ENCODE measurements at places on chromosomes 1 and 21.

DNA sequence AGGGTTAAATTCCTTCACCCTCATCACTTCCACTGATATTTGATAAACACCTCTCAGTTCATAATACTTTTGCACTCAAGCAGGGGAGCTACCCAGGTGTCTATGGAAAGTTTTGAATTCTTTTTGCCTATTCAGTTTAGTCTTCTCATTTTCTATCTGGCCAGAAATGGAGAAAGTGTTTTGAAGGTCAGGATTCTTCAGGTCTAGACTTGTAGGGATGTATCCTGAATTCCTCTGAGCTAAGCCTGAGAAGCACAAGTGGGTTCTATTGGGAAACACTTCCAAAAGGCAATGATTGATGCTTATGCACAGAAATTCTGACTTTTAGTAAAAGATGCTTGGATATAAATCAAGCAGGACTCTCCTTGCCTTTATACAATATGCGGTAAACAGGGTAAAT lies 217.8 kb upstream of the HOOK1 start:
- no peak for DNase-seq

GRCh38 chr1:209751627-209752231 lies 4.1 kb upstream of the TRAF3IP3 start:
- DNase-seq = no peak

GRCh38 chr1:107464827-107465226 lies 324.0 kb downstream of the NTNG1 start:
- DNase-seq = no peak

- peak; percentile 73 for DNase-seq
Measured at GRCh38 chr1:150974580-150975478, at the start of gene CERS2. Gene CERS2 (minus strand): TSS chr1:150974835. CDS start chr1:150969090, 5,745 bp downstream.

DNA sequence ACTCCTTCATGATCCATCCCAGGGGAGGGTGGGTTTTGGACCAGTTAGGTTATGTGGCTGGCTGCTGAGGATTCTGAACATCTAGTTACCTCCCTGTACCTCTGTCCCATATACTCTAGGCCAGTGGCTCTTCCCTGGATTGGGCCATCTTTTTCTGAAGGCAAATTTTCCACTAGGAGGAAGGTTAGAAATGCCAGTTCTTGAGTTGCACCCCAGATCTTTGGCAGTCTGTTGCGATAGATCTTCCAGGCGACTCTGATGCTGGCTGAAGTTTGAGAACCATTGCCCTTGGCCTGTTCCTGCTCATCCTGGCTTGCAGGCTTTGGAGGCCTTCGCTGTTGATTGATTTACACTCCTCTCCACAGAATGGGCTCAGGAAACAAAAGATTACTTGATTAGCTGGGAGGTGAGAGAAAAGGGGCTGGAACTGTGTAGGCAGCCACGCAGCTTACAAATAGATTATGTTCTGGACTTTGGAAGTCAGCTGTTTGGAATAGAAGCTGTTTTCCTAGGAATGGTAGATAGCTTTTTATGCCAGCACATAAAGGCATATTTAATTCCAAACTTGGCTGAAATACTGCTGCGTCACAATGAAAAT lies 110.1 kb downstream of the MRPS6 start:
- no peak for DNase-seq

- no peak for DNase-seq
Measured at GRCh38 chr1:156241926-156242325, at the start of gene BGLAP. Gene BGLAP (plus strand): TSS chr1:156242184. CDS start chr1:156242232, 48 bp downstream.

DNA sequence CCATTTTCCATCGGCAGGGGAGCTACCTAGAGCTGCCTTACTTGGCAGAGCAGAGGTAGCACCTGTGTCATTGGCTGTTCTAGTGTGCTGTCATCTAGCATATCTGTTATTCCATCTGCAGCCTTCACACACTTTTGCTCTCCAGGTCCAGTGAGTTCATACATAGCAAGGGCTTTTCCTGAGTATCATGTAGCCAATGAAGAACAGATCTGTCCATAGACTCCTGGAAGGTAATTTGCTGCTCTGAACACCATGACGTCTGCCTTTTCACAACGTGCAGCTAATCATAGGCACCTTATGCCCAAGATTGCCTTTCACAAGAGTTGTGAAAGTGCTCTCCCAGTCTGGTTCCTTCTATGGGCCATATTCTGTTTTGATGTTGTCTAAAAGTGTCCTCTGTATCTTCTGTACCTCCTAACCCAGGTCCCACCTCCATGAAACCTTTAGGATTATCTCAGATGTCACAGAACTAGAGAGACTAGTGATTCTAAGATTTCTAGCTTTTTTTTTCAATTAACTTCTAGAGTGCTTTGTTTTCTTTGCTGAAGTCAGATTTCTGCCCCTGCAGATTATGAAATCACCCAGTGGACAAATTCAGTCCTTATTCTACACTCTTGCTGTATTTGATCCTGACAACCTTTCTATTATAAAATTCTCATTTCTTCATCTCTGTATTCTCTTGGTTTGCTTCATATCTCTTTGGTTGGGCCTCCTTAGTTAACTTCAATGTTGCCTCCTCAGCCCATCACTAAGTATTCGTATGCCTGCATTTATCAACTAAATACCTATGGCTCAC lies 134.8 kb downstream of the PBX1 start:
- DNase-seq = no peak

- no peak for DNase-seq
Measured at GRCh38 chr1:79302380-79302930, 295.9 kb upstream of the ADGRL4 start.

GRCh38 chr21:26297851-26298250 lies 127.3 kb upstream of the APP start:
- DNase-seq = no peak

DNA sequence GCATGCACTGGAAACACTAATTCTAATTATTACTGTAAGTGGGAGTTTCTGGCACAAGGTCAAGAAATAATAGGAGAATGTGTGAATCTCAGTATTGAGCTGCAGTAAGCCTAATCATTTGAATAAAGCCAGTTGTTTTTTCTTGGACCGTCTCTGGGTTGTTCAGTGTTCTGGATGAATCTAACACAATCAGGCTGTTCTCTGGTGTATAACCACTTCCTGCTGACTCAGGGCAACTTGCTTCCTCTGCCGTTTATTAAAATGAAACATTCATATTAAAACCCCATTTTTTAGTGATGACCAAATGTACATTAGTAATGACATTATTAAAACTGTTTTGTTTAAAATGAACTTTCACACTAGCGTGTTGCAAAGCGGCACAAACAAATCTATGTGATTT lies 273.1 kb upstream of the SNX7 start:
- no peak for DNase-seq

DNA sequence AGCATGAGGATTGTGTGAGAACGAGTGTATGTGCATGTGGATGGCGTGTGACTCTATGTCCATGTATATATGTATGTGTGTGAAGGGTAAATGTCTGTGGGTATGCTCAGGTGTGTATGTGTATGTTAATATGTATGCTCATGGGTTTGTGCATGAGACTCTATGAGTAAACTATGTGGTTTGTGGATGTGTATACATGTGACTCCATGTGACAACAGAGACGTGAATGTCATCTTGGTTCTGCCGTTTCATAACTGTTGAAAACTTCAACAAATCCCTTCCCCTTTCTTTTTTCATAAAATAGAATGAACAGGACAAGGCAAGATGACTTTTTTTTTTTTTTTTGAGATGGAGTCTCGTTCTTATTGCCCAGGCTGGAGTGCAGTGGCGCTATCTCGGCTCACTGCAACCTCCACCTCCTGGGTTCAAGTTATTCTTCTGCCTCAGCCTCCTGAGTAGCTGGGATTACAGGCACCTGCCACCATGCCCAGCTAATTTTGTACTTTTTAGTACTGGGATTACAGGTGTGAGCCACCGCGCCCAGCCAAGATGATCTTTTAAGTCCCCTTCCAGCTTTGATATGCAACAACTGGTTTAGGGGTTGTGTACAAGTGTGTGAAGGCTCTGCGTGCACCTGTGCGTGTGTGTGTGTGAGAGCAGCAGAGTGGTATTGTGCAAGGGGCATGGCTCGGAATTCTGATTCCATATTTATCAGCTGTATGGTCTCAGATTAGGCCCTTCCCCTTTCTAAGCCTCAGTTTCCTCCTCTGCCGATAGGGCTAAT lies 106.3 kb downstream of the EBNA1BP2 start:
- no peak for DNase-seq

- DNase-seq = no peak
Measured at GRCh38 chr1:15916916-15917315, 59.0 kb downstream of the ZBTB17 start.

DNA sequence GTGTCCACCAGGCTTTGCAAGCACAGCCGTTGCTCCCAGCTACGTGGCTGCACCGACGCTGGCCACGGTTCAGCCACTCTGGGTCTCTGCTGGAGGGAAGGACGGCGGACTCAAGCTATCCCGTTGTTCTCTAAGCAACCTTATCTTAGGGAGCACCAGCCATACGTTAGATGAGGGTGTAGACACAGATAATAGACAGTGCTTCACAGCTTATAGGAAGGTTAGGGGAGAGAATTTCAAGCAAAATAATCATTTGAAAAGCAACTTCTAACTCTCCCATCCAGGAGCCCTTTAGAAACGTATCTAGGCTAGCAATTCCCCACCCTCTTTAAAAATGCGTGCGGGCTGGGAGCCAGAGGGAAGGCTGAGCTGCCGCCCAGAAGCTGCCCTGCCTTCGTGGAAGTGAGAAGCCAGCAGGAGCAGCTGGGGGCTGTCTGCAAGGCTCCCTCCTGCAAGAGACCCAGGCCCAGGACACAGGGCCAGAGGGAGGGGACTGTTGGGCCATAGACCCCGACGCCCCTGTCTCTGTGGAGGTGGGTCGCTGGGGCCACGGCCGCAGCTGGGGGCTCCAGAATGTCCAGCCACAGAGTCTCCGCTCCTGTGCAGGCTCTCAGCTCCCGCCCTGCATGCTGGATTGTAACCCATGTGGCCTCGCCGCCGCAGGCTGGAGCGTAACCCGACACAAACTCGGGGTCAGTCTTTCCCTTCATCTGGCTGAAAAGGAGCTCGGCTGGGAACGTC lies 31.2 kb upstream of the COL6A2 start:
- no peak for DNase-seq

DNA sequence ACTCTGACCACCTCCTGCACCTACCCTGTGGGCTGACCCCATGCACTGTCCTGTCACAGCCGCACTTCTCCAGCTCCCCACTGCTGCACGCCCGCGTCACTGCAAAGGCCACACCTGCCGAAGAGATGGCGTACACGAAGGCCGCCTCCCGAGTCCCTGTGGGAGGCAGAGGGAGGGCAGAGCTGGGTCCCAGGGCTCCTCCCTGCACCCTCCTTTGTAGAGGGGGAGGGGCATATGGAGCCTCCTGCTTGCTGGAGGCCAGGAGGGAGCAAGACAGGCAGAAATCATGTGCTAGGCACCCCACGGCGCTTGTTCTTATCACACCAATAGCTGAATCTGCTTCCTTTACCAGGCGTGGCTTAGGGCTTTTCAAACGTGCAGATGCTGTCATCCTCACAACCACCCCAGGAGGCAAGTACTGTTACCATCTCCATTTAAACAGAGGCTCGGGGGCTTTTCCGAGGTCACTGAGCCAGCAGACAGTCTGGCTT lies 21.4 kb downstream of the WNT4 start:
- no peak for DNase-seq

- DNase-seq = no peak
Measured at GRCh38 chr1:101452825-101453224, 216.0 kb downstream of the S1PR1 start.

- peak; percentile 97 for DNase-seq
Measured at GRCh38 chr1:244451951-244452795, 464 bp upstream of the ADSS2 start.

- DNase-seq = no peak
Measured at GRCh38 chr1:154628121-154628405, 20.1 kb upstream of the ADAR start.

DNA sequence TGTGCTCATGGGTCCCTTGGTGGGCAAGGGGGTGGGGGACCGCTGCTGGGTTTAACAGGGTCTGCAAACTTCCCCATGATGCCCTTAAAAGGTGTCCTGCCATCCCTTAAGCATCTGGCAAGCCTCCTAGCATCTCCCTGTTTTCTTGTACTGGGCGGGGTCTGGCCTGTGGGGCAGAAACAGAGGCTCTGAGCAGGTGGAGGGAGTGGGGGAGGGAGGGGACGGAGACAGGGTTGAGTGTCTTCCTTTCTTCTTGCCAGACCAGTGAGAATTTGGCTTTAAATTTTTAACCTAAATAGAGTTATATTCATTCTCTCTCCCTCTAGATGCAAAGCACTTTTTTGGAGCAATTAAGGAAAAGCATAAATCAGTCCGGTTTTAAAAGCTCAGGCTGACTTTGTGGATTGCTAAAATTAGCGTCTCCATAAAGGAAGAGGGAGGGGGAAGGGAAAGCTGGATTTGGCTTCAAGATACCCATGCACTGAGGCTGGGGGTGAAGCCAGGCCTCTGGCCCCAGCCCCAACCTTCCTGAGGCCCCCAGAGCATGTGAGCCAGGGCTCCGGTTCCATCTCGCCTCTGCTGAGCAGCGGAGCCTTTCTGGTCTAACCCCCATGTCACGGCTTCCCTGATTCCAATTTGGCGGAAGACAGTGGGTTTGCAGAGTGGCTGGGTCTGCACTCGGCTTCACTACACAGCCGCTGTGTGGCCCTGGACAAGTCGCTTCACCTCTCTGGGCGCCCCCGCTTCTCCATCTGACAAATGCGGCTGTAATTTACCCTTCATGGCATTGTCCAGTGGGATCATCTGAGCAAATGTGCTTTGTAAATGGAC lies 25.3 kb downstream of the IGSF21 start:
- DNase-seq = no peak

DNA sequence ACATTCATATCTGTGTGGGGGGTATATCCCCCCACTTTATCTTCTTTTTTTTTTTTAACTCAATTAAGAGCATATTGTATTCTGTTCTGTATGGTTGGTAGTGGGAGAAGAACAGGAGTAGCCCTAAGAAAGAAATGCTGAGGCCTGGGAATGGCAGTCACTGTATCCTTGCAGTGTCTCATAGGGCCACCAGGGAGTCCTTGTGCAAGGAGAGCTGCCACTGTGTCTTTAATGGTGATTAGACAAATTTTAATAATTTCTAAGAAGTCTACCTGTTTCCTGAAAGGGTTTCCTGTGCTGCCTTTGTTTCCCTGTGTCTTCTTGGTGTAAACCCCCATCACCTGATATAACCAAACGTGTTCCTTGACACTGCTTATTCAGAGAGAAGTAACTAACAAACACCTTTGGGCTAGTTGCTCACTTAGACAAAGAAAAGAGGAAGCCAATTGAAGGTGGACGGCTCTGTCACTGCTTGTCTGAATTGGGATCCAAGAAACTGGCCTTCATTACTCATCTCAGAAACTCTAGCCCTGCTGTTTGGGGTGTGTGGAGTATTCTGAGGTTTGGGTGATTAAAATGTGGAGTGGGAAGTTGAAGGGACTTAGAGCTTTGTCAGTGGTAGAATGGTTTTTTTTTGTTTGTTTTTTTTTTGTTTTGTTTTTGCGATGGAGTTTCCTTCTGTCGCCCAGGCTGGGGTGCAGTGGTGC lies 15.2 kb downstream of the GIPC2 start:
- no peak for DNase-seq

All from NCI-H2029 (cell line).